ENCODE measurements at places on chromosomes 7 and 10.

DNA sequence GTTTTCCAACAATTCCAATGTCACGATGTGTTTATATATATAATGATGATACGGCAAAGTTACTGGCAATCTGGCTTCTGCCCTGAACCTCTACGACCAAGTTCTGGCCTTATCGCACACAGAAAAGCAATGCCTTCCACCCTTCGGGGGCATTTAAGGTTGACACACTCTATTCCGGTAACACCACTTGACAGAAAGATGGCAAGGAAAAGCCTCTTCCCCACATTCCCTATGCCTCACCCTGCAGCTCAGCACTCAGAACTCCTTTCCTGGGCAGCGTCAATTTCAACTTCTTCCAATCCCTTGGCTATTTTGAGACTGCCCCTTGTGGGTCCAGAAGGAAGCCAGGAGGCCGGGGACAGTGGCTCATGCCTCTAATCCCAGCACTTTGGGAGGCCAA lies 2.5 kb upstream of the ADRB1 start:
- no peak for DNase-seq

DNA sequence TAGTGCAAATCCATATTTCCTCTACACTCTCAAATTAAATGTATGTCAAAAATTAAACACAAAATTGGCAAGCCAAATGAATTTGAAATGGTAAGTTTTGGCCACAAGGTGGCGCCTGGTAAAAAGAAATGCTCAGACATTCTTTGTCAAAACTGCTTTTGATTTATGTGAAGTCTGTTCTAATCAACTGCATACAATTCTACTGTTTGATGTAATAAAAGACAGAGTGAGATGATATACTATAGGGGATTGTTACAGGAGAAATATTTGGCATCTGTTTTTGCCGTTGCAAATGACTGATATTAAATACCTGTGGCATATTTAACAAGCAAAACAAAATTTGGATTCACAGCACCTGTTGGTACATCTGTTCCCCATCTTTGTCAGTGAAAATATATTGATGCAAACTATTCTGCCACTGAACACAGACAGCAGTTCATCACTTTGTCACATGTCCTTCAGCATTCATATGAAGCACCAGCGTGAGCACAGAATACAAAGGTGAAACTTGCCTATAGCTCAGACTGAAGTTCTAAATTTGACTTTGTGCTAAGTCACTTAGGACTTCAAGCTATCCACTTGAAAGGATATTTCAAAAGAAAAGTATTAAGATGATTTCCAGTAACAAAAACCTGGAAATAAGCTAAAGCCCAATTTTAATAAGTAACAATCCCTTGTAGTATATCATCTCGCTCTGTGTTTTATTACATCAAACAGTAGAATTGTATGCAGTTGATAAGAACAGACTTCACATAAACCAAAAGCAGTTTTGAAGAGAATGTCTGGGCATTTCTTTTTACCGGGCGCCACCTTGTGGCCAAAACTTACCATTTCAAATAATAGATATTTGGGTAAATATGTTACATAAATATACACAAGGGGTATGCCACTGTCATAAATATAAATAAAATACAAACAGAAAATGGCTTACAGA lies 10.2 kb upstream of the CH25H start:
- peak; percentile 42 for DNase-seq

DNA sequence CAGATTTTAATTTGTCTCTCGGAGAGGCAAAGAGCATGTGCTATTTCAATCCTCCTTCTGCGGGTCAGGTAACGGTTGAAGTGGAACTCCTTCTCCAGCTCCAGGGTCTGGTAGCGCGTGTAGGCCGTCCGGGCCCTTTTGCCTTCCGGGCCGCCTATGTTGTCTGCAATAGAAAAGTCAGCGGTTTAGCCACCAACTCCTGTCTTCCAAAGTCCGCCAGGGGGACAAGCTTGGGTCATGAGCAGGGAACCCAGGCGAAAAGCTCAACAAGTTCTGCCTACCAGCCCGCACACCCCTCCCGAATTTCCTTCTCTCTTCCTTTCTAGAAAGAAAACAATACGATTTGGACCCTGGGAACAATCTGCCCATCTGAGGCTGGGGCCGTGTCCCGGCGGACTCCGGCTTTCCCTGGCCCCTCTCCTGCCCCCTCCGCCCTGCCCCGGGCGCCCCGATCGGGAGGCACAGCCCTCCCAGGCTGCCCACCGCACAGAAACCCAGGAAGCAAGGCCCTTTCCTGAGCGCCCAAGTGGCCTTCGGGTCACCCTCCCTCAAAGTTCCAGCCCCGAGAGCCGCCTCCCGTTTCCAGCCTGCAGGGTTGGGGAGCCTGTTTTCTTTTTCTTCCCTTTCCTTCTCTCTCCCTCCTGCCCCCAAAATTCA lies 1.4 kb downstream of the HOXA5 start:
- DNase-seq: no peak

- peak; percentile 13 for DNase-seq
These were observed 59.6 kb downstream of the RELN start for GRCh38 chr7:103929901-103930311.

DNA sequence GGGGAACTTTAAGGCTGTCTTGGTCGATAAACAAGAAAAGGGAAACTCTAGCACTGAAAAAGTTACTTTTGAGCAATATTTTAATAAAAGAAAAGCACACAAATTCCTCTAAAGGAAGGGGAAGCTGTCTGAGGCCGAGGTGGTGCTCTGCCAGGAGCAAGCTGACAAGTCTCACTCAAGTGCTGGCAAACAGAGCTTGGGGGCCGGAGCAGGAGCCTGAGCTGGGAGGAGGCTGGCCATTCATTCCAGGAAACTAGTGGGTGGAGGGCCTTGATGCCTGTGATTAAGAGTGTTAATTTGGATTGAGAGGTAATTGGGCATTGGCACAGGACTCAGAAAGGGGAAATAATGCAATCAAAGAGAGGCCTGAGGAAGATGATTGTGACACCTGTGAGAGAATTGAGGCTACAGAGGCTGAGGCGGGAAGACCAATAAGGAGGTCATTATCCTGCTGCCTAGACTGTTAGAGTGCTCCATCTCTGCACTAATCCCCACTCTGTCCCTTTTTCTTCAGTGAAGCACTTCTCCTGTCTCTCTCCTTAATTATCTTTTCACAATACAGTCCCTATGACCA lies 154.9 kb upstream of the COL1A2 start:
- no peak for DNase-seq

- no peak for DNase-seq
These were observed 299.9 kb upstream of the LRRN3 start for GRCh38 chr7:110790992-110791391.

DNA sequence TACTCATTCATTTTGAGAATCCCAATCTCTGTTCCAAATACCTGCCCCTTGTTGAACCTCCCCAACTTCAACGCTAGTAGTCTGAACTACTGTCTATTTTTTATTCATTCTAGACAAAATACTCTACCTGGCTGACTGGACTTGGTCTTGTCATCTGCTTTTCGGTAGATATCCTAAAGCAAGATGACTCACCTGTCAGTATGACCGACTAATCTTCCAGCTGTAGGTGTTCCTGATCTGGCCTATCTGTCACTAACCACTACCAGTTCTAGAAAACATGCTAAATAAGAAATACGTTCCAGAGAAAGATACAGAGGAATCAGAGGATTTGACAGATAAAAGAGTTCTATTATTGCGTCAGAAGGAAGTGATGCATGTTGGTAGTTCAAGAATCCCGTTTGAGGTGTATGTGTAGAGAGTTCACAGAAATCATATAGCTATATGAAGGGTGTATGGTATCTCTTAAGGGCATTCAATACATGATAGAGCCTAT lies 81.1 kb downstream of the IDE start:
- no peak for DNase-seq

DNA sequence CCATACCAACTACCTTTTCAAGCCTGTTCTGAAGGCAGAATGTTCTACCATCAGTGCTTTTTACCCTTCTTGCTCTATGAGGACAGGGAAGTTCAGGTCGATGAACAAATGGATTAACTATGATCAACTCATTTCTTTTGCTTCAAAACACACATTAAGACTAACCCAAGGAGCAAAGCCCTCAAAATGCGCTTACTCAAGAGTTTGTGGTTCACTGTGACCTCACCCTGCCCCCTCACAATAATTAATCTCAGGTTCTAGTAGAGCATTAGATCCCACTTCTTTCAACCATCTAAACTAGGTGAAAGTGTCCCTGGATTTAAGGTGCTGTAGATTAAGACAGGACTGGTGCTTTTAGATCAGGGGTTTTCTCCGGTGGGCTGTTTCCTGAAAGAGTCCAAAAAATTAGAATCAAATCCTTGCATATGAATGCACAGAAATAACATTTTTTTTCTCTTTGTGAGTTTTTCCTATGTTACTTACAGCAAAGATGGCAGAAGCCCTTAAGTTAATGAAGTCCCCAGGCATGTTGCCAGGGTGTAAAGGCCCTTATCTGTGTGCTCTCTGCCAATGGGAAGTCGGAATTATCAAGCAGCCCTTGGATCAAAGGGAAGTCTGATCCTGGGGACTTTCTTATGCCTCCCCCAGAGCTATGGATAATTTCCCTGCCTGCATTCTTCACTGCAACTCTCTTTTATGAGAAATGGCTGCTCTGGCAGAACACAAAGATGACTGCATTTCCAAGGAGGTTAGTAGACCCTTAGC lies 205.5 kb upstream of the STK17A start:
- DNase-seq: no peak

DNA sequence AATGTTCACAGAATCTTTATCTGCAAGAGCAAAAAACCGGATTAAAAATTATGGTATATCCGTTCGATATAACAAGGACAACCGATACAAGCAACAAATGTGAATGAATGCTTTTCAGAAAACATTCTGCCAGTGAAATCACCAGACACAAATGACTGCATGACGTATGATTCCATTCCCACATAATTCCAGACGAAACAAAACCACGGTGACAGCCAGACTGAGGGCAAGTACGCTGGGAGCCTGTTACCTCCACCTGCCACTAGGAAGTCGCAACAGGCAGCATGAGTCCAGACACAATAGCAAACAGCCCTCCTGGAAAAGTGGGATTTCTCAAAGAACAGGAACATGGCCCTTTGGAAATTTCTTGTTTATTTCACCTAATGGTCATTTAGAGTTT lies 41.7 kb downstream of the MAD1L1 start:
- peak; percentile 21 for DNase-seq

- no peak for DNase-seq
These were observed 107.0 kb upstream of the PRSS1 start for GRCh38 chr7:142642316-142642715.

DNA sequence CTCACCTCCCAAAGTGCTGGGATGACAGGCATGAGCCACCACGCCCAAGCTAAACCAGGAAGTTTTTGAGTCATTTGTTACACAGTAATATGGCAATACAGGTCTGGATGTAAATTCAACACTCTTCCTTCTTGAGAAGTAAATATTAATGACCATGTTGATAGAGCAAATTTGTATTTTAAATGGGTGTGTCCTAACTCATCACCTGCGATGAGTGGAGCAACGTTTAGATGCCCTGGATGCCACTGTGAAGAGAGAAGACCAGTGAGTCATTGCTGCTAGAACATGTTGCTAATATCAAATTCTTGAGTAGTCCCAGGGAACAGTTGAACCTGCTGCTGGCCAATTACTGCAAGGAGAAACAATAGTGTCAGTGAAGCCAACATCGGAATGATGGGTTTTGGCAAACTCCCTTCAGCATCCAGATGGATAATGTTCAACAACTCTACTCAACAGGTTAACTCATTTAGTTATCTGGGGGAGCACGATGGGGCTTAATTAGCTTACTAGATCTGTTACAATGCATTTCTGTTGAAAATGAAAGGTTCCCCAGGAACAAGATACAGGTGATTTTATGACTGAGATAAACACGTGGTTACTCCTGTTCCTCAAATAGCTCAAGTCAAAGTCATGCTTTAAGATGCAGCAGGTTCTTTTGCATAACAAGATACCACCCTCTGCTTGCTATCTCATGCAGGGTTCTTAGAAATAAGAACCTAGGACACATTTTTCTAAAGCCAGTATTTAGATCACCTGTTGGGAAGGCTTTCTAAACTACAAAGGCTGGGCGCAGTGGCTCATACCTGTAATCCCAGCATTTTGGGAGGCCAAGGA lies 146.8 kb downstream of the CALN1 start:
- DNase-seq: no peak

DNA sequence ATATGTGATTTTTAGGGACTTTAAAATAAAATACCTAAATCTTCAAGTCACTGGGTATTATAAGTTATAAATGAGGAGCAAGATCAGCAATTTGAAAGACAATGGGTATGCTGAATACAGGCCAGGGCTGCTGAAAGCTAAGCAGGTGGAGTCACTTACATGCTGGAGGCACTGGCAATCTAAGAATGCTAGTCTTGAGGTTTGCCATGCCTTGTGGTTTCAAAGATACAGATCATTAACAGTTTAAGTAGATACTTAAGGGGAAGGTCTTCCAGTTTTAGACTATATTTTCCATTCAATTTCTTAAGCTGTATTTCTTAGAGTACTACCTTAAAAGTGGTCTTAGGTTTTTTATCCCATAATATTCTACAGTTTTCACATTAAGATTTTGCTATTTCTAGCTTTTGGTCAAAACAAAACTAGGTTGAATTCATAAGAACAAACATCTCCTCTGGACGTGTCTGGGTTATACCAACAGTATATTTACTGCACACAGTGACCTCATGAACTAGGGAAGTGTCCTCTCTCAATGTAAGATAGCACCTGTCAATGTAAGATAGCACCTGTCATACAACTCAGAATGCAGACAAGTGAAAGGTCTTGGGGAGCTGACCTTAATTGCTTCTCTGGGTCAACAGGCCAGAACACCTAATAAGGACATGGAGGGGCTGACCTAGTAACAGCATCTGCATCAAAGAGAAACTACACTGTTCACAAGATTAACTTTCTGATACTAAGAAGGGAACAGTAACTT lies 2.0 kb downstream of the SRI start:
- no peak for DNase-seq

- no peak for DNase-seq
These were observed 15.1 kb downstream of the TTYH3 start for GRCh38 chr7:2646680-2647571.

- DNase-seq: no peak
These were observed 99.6 kb upstream of the PCDH15 start for GRCh38 chr10:54900584-54900983.

DNA sequence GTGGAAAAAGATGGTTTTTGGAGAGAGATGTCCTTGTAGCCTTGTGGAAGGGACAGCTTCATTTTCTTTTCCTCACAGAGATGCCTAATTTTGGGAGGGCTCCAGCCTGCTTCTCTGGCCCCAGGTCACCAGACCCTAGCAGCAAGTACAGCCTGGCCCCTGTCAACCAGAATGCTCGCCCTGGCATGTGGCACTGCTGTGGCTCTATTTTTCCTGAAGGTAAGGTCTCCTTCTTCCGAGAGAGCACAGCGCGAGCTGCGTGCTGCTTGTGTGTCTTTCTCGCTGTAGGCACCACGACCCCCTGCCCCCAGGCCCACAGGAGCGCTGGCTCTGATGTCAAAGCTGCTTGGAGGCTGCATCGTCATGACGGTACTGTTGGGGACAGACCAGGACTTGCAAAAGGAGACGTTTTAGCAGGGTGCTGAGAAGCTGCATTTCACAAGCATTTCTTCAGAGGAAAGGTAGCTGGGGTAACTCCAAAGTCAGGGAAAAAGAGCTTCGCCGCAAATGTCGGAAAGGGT lies 58.7 kb downstream of the CLEC2L start:
- no peak for DNase-seq

DNA sequence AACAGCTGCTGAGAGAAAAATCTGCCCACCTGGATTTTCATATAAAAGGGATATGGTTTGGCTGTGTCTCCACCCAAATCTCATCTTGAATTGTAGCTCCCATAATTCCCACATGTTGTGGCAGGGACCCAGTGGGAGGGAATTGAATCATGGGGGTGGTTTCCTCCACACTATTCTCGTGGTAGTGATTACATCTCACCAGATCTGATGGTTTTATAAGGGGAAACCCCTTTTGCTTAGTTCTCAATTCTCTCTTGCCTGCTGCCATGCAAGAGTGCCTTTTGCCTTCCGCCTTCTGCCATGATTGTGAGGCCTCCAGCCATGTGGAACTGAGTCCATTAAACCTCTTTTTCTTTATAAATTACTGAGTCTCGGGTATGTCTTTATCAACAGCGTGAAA lies 20.8 kb upstream of the MKI67 start:
- DNase-seq: no peak
